ENCODE measurements at places on chromosomes 5 and 9.

GRCh38 chr5:132704875-132705274, 31.1 kb downstream of the IL4 start:
- no peak for DNase-seq

DNA sequence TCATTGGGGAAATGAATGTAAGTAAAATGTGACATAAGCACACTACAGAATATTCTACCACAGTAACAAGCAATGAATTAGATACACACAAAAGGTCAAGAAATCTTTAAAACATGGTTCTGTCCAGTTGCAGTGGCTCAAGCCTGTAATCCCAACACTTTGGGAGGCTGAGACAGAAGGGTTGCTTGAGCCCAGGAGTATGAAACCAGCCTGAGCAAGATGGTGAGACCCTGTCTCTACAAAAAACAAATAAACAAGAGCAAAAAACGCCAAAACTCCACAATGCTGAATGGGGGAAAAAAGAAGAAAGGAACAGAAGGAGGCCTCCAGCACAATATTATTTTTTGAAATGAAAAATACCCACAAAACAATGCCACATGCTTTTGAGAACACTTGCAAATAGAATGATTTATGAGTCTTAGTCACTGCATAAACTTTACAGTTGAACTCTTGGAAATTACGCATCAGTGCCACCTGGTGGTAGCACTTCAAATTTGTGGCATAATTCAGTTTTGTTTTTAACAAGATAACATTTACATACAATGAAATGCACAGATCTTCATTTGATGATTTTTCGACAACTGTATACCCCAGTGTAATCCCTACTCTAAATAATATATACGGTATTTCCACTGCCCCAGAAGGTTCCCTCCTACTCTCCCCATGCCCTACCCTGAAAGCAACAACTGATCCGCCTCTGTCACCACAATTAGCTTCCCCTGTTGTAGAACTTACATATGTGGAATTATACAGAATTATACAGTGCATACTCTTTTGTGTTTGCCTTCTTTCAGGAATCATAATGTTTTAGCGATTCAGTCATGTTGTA, 14.4 kb upstream of the SPINK4 start:
- DNase-seq = no peak

DNA sequence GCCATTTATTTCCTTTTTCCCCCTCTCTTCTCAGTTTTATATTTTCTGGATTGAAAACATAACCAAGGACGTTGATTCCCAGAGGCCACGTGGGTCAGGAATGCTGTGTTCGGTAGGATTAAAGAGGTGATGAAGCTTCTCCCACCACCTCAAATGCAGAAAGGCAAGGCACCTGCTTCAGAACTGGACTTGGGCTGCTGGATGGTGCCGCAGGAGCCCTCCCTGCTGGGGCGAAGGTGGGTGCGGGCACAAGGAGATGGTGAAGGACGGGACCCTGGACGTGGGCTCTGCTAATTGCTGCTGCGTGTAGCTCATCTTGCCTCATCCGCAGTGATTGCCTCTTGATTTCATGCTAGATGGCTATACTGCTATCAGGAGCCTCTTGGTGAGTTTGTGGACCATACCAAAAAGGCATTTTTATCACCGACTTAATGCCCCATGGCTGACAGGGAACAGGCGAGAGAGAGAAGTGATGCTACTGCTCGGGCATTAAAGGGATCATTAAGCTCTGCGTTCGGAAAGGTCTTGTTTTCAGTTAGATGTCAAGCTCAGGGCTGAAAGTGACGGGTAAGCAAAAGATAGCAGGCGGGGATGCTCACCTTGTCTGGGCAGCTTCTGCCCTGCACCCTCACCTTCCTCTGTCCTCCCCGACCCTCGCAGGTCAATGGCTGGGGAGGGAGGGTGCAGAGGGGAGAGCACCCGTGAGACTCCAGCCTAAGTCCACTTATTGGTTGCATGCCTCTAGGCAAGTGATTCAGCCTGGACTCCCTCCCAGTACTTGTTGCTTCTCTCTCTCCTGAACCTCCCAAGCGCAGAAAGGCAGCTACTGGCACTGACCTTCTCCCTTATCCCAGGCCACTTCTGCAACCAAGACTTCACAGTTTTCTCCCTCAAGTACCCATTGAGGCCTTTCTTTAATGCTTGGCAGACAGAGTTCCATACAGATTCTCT, 71.6 kb upstream of the FSTL4 start:
- DNase-seq = no peak

DNA sequence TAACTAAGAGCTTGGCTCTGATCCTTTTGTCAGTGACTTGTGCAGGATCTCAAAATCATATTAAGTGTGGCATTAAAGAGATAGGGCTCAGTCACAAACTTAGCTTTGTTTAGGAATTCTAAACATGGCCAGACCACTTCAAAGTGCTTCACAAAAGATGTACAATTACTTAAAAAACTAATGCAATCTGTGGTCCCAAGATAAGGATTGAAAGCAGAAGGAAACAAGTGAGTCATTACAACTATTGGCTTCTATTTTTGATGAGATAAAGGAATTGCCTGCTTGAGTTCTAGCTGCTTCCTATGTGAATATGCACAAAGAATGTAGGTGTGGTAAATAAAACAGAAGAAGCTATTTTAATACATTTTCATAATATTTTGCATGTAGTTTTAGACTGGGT, 44.9 kb upstream of the SLC12A2 start:
- DNase-seq = no peak

DNA sequence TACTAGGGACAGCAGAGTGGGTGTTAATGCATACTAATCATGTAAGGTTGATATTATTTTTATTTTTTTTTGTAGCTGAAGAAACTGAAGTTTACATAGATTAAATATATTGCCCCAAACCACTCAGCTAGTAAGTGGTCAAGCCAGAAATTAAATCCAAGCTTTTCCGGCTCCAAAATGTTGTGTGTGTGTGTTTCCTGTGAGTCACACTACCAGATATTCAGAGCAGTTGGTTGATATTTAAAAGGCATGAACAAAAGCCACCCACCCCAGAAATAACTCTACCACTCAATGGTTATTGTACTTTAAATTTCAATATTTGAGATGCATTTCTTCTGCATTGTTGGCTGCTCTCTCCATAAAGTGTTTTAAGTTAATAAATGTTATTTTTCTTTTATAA, 29.5 kb downstream of the KCNN2 start:
- DNase-seq = no peak

All from SIG-M5 (cell line).